Chondrocyte (in vitro differentiated cells): ENCODE measurements at places on chromosomes 12 and 14. TPM values are rescaled to one million over a fixed set of nuclear protein-coding genes. Genes with fewer than 3 reads are reported as not detected.

GRCh38 chr14:55977392-55978150, 140.6 kb upstream of the PELI2 start:
- peaks cover 3% of the 10 kb centered on the region for H3K36me3 ChIP-seq
- H3K4me1 ChIP-seq: peaks cover 5% of the 10 kb centered on the region
- H3K27me3 ChIP-seq: no peaks in the 10 kb centered on the region

The PRH2 gene
- not detected in 3 replicates for total RNA-seq

The NPFF gene
- 0.92 TPM in 1 of 3 replicates, not detected in the others for total RNA-seq

The CAPRIN2 gene
- 23.7 to 28.3 TPM (median 25.3 TPM) in 3 replicates for total RNA-seq

- no peaks in the 10 kb centered on the region for H3K36me3 ChIP-seq
- no peak overlapping the region for H3K4me3 ChIP-seq
- H3K27me3 ChIP-seq: no peaks in the 10 kb centered on the region
- DNase-seq: no peak
- H3K4me1 ChIP-seq: peaks cover 38% of the 10 kb centered on the region
- peak overlapping the region; percentile 82 for H3K27ac ChIP-seq
Observed at GRCh38 chr14:95260537-95261361, 59.0 kb downstream of the CLMN start.

GRCh38 chr12:132140501-132140900, 3.6 kb downstream of the DDX51 start:
- no peak overlapping the region for H3K4me3 ChIP-seq
- H3K4me1 ChIP-seq: peaks cover 18% of the 10 kb centered on the region
- H3K27ac ChIP-seq: no peak overlapping the region
- no peaks in the 10 kb centered on the region for H3K27me3 ChIP-seq
- peak; percentile 74 for DNase-seq

DNA sequence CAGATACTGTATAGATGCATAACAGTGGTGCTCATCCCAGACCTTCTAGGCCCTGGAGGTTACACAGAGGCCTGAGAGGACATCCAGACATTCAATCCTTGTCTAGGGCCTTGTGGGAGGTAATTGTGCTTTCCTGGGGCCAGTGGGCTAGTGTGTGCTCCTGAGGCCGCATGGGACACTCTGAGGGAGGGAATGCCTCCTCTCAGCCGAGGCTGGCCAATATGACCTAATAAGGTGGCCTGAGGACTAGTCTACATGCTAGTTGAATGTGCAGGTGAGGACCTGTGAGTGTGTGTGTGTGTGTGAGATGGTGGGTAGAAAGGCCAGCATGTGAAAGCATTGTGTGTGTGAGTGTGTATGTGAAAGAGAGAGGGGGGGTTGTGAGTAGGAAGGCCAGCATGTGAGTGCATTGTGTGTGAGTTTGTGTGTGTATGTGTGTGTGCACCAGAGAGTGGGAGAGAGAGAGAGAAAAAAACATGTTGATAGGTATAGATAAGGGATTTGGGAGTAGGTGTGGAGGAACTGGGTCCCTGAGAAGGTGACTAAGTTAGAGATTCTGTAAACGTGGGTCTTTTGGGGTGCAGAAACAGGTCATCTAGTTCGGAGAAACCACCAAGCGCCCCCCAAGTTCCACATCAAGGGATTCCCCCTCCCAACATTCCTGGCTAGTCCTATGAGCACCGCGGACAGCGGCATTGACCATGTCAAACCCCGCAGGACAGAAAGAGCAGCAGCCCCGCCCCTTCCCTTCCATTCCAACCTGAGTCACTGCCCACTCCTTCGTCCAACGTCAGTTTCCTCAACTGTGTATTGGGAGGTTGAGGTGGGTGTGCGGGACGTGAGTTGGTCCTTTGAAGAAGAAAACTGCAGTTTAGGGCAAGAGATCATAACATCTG, 9.7 kb upstream of the KRT81 start:
- peaks cover 35% of the 10 kb centered on the region for H3K27me3 ChIP-seq
- DNase-seq: no peak
- peaks cover 9% of the 10 kb centered on the region for H3K4me1 ChIP-seq
- H3K36me3 ChIP-seq: peaks cover 2% of the 10 kb centered on the region
- H3K4me3 ChIP-seq: no peak overlapping the region

- DNase-seq: no peak
- no peak overlapping the region for H3K4me3 ChIP-seq
- H3K4me1 ChIP-seq: no peaks in the 10 kb centered on the region
- H3K27ac ChIP-seq: no peak overlapping the region
Observed at GRCh38 chr14:38611928-38612327, 356.0 kb upstream of the CLEC14A start.

- no peak overlapping the region for H3K27ac ChIP-seq
- no peaks in the 10 kb centered on the region for H3K36me3 ChIP-seq
- H3K4me3 ChIP-seq: no peak overlapping the region
- DNase-seq: no peak
Observed at GRCh38 chr12:23703051-23703450, 246.4 kb downstream of the SOX5 start.

DNA sequence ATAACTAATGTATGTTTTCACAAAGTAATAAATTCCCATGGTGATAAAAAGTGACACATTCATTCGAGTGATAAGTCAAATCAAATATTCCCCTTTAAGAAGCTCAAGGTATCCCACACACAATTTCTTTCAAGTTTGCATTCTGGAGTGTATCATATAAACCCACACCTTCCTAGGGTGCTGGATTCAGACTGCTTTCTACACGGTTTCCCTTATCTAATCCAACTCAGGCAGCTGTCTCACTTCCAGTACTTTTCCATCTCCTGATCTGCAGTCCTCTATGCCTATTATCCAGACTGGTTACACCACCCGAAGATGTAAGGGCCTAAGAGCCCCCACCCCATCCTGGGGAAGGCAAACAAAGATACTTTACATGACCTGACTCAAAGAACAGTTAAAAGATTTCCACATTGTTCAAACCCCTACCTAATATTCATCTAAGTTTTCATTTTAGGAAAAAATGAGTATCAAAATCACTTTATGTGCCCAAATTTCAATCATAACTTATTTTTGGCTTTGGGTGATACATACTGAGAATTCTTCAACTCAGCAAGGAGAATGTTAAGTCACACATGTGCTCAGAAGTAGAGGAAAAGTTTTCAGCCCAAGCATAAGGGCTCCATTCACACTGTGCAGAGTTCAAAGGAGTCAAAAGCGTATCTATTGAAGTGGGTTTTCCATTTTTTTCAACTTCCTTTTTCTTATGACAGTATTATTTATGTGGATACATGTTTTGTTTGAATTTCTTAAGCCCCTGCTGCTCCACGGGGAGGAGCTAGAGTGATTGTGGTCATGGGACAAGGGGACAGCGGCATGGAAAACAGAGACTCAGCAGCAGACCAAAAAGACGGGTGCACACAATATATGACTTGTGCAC, 41.8 kb downstream of the CORO1C start:
- peak overlapping the region; percentile 97 for H3K27ac ChIP-seq
- peaks cover 9% of the 10 kb centered on the region for H3K36me3 ChIP-seq
- H3K4me3 ChIP-seq: peak overlapping the region; percentile 40
- no peaks in the 10 kb centered on the region for H3K27me3 ChIP-seq
- peaks cover 89% of the 10 kb centered on the region for H3K4me1 ChIP-seq

The SIRT4 gene
- 2.2 to 2.4 TPM (median 2.2 TPM) in 3 replicates for total RNA-seq

- H3K4me1 ChIP-seq: peaks cover 14% of the 10 kb centered on the region
- no peaks in the 10 kb centered on the region for H3K36me3 ChIP-seq
- no peak for DNase-seq
- peaks cover under 1% of the 10 kb centered on the region for H3K27me3 ChIP-seq
- no peak overlapping the region for H3K4me3 ChIP-seq
Observed at GRCh38 chr12:15334225-15334624, 11.9 kb downstream of the PTPRO start.

DNA sequence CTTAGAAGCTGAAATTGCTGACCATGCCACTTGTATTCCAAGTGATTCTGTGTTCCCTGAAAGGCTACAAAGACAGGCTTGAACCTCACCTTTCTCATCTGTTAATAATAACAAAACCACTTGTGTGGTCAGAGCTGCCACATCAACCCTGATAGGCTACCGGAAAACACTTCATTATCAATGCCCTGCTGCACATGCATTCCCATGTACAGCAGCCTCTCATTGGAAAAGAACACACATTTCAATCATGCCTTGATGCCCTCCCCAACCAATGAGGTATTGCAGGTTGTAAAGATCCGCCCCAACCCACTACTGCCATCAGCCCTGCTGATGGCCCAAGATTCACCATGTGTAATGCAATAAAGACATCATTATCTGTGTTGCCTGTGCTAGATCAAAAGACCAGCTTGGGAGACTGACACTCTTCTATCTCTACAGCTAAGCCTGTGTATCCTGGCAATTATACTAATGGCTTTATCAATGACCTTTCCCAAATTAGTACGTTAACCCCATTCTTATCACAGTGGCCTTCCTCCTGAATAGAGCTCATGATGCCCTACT, 2.8 kb downstream of the GPR19 start:
- H3K27ac ChIP-seq: no peak overlapping the region
- DNase-seq: no peak
- H3K27me3 ChIP-seq: no peaks in the 10 kb centered on the region
- H3K4me1 ChIP-seq: peaks cover 15% of the 10 kb centered on the region
- H3K4me3 ChIP-seq: no peak overlapping the region

- H3K36me3 ChIP-seq: peaks cover 8% of the 10 kb centered on the region
- H3K27me3 ChIP-seq: peaks cover 28% of the 10 kb centered on the region
- DNase-seq: no peak
- no peak overlapping the region for H3K4me3 ChIP-seq
- no peak overlapping the region for H3K27ac ChIP-seq
- peaks cover 9% of the 10 kb centered on the region for H3K4me1 ChIP-seq
Observed at GRCh38 chr14:77123381-77124325, 17.9 kb downstream of the ZDHHC22 start.

DNA sequence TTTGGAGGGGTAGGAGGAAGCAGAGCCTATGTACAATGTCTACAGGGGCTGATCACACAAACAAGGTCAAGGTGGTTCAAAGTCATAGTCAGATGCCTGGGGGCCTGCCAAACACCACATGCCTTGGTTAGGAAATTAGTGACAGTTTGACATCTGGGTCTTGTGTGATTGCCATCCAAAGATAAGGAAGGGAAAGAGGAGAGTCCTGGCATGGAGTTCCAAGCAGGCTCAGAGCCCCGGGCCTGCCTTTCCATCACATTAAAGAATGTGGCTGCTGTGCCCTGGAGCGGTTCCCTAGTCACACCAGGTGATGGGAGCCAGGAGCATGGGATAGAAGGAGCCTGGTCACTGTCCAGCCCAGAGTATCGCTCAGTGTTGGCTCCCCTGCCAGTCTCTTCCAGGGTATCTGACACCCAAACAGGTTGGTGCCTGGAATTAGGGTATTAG, 53.6 kb upstream of the BCL2L14 start:
- H3K4me3 ChIP-seq: no peak overlapping the region
- no peak for DNase-seq
- no peaks in the 10 kb centered on the region for H3K27me3 ChIP-seq

The LRTM2 gene
- total RNA-seq: not detected in 3 replicates

The MMP19 gene
- total RNA-seq: 12.9 to 17.8 TPM (median 16.1 TPM) in 3 replicates

DNA sequence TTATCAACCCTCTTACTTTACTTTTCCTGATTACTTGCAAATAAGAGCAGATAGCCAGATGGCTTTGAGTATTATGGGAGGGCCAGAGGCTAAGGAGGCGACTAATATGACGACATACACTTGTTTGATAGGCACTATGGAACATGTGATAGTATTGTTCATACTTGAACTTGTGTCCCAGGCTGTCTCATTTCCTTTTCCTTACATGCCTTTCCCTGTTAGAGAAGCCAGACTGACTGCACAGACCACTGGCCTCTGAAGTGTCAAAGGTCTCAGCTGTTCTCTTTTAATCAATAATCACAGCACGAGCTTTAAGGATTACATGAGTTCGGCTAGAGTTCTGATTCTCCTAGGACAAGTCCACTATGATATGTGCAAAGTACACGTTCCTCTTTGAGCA, 326.0 kb downstream of the PRKD1 start:
- DNase-seq: no peak
- no peaks in the 10 kb centered on the region for H3K27me3 ChIP-seq
- H3K4me1 ChIP-seq: no peaks in the 10 kb centered on the region
- peaks cover 5% of the 10 kb centered on the region for H3K36me3 ChIP-seq

The NANOG gene
- not detected in 3 replicates for total RNA-seq

- H3K27me3 ChIP-seq: no peaks in the 10 kb centered on the region
- no peak for DNase-seq
- H3K27ac ChIP-seq: peak overlapping the region; percentile 98
- H3K36me3 ChIP-seq: peaks cover 6% of the 10 kb centered on the region
- H3K4me1 ChIP-seq: peaks cover 30% of the 10 kb centered on the region
Observed at GRCh38 chr12:8948701-8949341, 624 bp downstream of the M6PR start.

DNA sequence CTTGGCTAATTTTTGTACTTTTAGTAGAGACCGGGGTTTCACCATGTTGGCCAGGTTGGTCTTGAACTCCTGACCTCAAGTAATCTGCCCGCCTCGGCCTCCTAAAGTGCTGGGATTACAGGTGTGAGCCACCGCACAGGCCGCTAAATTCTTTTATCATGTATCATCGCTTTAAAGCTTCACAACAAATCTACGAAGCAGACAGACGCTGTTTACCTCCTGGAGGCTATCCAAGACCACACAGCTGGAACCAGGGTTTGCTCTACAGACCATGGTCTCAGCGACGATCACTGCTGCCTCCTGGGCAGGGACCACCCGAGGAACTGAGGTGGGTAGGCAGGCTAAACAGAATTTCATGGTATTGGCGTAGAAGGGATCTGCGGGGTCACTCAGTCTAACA, 27.2 kb downstream of the KRT80 start:
- DNase-seq: no peak
- no peak overlapping the region for H3K27ac ChIP-seq
- H3K27me3 ChIP-seq: no peaks in the 10 kb centered on the region
- peaks cover 55% of the 10 kb centered on the region for H3K4me1 ChIP-seq
- H3K4me3 ChIP-seq: no peak overlapping the region
- no peaks in the 10 kb centered on the region for H3K36me3 ChIP-seq

GRCh38 chr14:73662487-73662943, 17.7 kb downstream of the DNAL1 start:
- H3K4me3 ChIP-seq: no peak overlapping the region
- DNase-seq: no peak

The TAS2R50 gene
- 0.46 to 1.8 TPM (median 0.95 TPM) in 3 replicates for total RNA-seq

DNA sequence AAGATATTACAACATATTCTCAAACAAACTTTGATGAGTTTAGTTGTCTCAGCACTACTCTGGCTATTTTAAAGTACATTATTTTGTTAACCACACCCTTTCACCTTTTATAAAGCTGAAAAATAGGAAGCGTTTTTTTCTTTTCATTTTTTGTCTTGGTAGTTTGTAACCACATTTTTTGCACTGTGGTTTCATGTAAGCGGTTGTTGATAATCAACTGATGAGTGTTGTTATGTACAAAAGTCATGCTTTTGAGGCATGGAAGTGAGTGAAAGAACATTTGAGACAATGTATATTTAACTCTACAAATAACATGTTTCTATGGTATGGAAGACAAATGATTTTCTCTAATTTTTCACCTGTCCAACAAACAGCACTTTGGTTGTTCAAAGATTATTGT, 52.1 kb upstream of the ATP2B1 start:
- no peak overlapping the region for H3K4me3 ChIP-seq
- H3K27ac ChIP-seq: no peak overlapping the region
- no peaks in the 10 kb centered on the region for H3K36me3 ChIP-seq

- no peak overlapping the region for H3K27ac ChIP-seq
- peaks cover 3% of the 10 kb centered on the region for H3K4me1 ChIP-seq
- no peak overlapping the region for H3K4me3 ChIP-seq
- H3K27me3 ChIP-seq: no peaks in the 10 kb centered on the region
- no peak for DNase-seq
Observed at GRCh38 chr12:83077041-83077440, 390.3 kb downstream of the TMTC2 start.
